ENCODE measurements at places on chromosomes 12 and 14.

GRCh38 chr12:55692631-55693322, 14.9 kb downstream of the ITGA7 start:
- no peak for DNase-seq

DNA sequence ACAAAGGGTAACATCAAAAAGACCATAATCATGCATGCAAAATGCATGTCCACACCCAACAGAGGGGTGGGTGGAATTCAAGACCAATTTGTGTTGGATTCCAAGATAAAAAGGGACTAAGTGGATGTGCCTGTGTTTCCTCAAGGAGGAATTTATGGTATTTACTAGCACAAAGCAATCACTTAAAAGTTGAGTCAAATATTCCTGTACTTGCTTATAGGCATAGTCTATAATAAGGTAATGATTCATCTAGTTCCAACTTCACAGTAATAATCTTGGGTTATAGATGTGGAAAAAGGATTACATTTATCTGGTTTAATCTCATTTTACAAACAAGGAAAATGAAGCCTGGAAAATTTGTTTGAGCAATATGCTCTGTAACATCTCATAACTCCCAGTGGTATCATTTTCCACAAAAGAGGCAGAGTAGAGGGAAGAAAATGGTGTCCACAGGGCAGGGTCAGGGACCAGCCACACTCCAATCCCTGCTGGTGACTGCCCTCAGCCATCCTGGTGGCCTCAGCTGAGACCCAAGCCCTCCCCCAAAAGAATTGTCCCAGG, 80.8 kb upstream of the REP15 start:
- no peak for DNase-seq

DNA sequence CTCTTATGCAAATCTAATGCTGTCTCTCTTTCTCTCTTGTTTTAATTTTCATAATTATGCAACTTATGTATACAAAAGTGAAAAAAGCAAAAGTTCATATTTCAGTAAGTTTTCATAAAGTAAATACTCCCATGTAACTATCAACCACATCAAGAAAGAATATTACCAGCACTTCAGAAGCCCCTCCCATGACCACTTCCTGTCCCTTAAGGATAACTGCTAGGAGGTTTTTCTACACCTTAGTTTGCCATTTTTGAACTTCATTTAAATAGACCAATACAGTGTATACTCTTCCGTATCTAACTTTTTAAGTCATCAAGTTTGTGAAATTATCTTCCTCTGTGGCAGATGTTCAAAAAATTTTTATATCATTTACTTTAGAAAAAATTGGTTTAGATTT, 547 bp upstream of the OR4K15 start:
- no peak for DNase-seq

- no peak for DNase-seq
Measured at GRCh38 chr14:33643426-33644181, 307.3 kb downstream of the EGLN3 start.

DNA sequence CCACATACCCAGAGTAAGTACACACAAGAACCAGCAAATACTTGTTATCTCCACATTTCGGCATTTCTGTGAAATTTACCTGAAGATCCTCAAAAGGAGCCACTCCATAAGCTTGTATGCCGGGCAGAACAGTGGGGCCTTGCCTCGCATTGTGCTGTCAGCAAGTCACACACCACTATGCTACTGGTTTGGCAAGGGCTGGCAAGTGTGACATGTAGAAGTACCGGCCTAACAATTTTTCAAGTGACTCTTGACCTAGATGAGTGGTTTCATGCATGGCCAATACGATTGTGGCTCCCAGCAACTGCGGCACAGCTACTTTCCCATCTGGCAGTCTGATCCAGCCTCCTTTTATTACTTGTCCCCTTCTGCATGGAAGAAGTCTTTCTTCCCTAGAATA, 69.8 kb downstream of the GAS2L3 start:
- no peak for DNase-seq

All from activated naive CD4-positive, alpha-beta T cell (primary cell).